NCI-H345 (cell line): ENCODE measurements at places on chromosomes 4 and X.

- DNase-seq: peak; percentile 40
Measured at GRCh38 chrX:11100281-11101035, 10.7 kb upstream of the HCCS start.

- DNase-seq: no peak
Measured at GRCh38 chr4:176478076-176478475, 158.3 kb downstream of the SPCS3 start.

- no peak for DNase-seq
Measured at GRCh38 chr4:33052241-33052640, 2332.1 kb downstream of the PCDH7 start.

DNA sequence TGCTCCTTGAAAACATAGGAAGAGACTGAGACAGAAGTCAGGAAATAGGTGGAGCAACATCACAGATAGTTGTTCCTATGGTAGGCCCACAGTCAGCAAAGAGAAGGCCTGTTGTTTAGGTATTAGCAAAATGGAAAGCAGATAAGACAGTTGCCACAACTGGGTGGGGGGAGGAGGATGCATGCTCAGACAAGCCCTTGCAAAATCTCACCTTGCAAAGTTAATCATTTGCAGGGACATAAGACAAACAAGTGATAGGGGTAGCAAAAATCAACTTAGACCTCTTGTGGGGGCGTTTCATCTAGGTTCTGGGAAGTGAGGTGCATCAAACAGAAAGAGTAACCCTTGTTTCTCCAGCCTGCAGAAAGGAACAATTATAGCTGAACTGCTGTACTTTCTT lies 30.7 kb downstream of the SERPINA7 start:
- DNase-seq: no peak

DNA sequence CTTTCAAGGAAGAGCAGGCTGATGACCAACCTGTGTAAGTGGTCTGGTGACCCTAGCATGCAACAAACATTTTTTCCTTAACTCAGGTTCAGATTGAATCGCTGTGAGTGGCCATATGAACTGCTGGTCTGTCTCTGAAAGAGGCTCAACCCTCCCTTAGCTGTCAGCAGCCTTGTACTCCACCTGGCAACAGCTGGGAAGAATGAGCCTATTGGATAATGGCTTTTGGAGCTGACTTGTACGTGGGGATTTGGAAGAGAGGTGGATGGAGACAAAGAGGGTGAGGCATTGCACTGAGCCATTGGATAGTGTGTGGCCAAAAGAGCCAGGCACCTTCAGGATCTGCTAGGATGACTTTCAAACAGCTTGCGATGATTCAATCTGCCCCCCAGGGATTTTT lies 35.7 kb upstream of the BMP15 start:
- no peak for DNase-seq

DNA sequence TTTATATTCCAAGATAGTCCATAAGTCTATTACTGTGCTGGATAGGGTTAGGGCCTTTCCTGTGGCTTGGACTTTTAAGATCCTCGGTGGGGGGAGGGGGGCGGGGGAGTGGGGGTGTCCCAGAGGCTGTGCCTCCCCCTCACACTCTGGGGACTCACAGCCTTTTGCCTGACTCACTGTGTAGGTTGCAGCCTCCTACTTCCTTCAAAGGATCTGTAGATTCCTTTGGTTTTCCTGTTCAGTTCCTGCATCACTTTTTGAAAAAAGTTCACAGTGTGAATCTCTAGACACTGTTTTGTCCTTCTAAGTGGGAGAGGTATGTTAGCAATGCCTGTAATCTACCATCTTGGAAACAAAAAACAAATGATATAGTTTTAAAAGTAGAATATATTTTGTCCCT lies 999.9 kb downstream of the GLUD2 start:
- no peak for DNase-seq

- no peak for DNase-seq
Measured at GRCh38 chr4:105911426-105911825, 16.2 kb downstream of the NPNT start.

DNA sequence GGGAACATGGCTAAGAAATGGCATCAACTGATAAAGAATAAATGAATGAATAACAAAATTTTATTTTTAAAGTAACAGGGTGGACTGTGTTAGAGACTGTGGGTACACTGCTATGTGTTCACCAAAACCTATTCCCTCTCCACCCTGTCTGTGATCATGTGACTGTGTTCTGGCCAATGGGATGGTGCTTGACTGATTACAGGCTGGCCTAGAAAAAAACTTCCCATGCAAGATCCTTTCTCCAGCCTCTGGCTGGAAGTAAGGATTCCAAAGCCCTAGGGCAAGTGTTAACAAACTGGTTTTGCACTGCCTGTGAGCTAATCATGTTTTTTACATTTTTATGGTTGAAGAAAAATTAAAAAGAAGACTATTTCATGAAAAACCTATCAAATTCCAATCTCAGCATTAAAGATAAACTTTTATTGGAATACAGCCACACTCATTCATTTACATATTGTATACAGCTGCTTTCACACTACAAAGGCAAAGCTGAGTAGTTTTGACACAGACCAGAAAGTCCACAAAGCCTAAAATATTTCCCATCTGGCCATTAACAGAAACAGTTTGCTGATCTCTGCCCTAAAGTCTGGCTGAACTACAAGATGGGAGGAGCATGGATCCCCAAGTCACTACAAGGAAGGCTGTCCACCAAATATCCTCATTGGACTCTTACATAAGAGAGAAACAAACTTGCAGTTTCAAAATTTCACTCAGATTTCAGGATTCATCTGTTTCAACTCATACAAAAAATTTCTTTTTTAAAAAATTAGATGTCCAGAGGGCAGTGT lies 133.2 kb downstream of the ARHGAP6 start:
- DNase-seq: no peak

DNA sequence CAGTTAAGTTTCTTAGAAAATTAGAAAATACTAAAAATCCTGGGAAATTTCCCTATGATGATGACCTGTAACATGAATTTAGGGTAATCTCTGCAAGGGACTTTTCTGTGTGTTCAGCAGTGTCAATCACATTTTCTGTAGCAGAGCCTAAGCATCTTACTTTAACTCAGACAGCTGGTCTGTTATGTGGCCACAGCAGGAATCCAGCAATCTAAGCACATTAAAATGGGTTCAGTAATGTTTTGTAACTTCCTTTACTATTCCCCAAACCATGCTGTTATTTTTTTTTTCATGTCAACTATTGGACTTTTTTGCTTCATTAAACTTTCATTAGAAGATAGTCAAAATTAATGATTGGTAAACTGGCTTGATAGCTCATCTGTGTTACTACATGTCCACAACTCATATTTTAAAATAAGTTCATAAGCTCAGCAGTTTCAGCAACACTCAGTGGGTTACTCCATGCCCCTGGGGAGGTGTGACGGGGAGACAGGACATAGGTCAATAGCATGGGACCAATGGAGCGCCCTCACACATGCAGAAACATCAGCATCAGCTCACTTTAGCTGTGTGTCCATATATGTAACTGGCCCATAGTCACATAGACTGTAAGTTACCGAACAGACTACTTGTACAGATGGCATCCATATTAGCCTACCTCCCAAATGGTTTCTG lies 168.0 kb upstream of the PACRGL start:
- DNase-seq: no peak

DNA sequence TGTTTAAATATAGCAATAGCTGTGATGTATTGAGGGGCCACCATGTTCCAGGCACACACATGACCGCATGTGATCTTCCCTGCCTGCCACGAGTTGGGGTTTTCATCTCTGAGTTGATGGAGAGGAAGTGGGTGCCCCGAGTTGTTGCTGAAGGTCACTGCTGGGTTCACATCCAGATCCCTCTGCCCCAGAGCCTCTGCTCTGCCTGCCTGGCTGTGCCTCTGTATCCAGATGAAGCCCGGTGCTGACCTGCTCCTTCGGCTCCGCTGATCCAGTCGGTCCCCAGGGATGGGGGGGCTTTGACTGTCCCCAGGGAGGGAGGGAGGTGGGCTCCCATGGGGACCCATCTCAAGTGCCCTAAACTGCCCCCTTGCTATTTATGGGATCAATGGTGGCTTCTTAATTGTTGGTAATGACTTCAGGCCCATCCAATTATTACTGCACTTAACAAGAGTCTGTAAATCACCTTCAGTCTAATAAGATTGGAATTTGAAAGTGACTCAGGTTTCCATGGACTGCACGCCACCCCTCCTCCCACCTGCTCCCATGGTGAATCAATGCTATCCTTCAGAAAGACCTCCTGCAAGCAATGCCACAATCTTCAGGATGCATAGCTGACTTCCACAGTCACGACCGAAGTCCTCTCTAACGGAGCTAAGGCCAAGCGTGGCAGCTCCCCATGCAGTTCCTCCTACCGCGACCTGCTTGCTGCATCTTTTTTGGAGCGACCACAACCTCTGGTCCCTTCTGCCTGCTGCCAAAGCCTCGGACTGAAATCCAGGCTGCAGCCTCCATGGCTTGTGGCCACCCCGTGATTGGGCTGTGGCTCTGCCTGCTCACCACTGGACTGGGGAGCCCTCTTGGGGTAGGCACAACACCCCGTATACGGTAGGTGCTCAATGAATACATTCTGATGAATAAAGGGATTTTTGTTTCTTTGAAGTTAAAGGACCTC lies 73.1 kb downstream of the CPZ start:
- no peak for DNase-seq
